ENCODE measurements at places on chromosomes 2 and 18.
A peak's percentile ranks its signal among the peaks of the same experiment; 100 is the strongest.

DNA sequence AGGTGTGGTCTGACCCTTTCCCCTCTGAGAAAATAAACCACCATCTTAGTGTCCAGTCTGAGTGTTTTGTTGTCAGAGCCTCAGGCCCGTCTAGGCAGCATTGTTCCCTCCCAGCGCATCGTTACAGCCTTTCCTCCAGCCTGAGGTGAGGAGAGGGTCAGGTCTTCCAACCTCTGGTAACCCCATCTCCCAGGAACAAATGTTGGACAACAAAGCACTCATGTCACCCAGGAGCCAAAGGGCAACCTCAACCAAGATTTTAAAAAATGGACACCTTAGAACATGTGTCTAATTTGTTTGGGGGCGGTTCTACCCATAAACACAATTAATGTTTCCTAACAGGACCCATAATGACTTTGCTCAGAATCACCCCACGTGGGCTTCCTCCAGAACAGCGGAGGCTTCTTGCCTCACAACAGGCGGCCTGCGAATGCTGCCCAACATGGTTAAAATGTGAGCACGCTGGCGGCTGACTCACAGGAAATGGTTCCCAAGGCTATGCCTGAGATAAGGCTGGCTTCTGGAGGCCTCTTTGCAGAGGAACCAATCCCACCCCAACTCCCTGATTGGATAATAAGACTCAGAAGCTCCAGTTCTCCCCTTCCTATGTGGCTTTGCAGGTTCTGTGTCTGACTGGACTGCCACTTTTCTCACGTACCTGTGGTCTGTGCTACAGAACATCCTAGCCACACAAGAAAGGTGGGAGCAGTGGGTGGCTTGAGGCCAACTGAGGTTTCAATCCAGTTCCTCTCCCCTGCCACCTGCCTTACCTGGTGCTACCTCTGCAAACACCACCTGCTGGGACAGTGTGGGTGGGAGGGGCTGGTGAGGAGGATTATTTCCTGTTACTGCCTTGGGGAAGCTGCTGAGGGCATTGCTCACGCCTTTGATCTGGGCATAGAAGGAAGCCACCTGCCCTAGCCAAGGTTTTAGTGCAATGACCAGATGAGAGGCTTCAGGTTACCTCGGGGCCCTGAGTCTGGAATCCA is 108.8 kb downstream of the B3GNT2 start:
- DNase-seq, result peak; percentile 9

DNA sequence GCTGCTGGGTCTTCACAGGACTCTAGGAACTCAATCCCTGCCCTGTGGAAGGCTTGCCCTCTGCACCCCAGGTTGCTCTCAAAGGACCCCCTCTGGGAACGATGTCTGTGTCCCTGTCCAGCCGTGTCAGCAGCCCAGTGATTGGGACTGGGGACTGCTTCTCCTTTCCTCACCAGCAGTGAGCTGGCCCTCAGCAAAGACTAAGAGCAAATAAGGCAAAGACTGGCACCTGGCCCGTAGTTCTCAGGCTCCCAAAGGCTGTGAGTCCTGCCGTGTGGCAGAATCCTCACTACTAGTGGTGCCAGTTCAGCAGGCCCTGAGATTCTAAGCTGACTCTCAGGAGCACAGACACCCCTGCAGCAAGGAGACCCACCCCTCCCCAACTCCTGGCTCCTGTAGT is 47.8 kb downstream of the TMEM163 start:
- no peak for DNase-seq

GRCh38 chr2:233841183-233841582 is 13.2 kb downstream of the HJURP start:
- no peak for DNase-seq

- DNase-seq, result peak; percentile 8
Measured at GRCh38 chr18:78979730-78980278, at the start of gene SALL3. Gene SALL3, plus strand, starts transcription at chr18:78979818. Its CDS starts 457 bp downstream, at chr18:78980275.

GRCh38 chr2:56654936-56655335 is 471.1 kb downstream of the CCDC85A start:
- no peak for DNase-seq

DNA sequence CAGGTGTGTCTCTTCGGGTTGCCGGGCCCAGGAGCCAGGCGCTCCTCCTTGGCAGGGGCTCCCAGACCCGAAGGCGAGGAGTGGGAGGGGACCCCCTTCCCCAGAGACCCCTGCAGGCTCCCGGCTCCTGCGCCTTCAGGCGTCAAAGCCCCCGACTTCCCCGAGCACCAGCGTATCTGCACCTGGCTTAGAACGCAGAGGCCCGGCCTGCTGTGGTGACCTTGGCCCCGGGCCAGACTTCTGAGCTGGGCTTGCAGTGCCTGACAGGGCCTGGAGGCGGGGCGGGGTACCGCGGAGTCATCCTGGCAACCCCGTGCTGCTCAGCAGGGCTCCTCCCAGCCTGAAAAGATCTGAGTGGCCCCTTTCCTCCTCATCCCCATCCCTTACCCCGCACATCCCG is 27.0 kb downstream of the SKA1 start:
- no peak for DNase-seq

GRCh38 chr2:129347486-129348217 is 631.8 kb upstream of the RAB6C start:
- DNase-seq, result no peak

DNA sequence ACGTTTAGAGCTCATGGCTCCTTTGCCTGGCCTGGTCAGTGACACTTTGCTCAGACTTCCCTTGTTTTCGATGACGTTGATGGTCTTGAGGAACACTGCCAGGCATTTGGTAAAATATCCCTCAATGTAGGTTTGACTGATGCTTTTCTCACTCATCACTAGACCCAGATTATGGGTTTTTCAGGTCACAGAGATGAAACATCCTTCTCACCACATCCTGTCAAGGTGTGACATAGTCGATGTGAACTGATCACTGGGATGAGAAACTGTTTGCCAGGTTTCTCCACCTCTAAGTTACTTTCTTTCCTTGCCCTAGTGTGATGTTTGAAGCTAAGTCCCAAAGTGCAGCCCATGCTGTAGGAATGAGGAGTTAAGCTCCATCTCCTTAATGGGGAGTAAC is 81.5 kb downstream of the AFF3 start:
- DNase-seq, result no peak
